Suppressor macrophage treated with lipopolysaccharide for 1 hour (primary cell): ENCODE measurements at places on chromosomes 1 and 21.

GRCh38 chr1:67889953-67890567, 56.8 kb upstream of the GNG12 start:
- DNase-seq = peak; percentile 86

DNA sequence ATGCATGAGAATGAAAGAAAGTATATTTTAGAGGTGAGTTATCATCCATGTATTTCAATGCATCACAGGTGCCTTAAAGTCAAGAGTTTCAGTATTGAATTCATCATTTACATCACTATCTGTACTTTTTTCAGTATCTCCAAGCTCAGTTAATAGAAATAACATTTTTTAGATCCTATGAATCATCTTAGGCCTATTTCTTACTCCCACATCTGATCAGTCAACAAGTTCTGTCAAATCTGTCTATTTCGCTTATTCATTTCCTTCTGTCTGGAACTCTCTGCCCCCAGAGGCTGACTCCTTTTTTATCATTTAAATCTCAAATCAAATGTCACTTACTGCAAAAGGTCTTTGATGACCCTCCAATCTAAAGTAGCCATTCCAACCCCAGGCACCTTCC, 295.2 kb downstream of the LRRC7 start:
- DNase-seq = no peak

DNA sequence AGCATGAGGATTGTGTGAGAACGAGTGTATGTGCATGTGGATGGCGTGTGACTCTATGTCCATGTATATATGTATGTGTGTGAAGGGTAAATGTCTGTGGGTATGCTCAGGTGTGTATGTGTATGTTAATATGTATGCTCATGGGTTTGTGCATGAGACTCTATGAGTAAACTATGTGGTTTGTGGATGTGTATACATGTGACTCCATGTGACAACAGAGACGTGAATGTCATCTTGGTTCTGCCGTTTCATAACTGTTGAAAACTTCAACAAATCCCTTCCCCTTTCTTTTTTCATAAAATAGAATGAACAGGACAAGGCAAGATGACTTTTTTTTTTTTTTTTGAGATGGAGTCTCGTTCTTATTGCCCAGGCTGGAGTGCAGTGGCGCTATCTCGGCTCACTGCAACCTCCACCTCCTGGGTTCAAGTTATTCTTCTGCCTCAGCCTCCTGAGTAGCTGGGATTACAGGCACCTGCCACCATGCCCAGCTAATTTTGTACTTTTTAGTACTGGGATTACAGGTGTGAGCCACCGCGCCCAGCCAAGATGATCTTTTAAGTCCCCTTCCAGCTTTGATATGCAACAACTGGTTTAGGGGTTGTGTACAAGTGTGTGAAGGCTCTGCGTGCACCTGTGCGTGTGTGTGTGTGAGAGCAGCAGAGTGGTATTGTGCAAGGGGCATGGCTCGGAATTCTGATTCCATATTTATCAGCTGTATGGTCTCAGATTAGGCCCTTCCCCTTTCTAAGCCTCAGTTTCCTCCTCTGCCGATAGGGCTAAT, 106.3 kb downstream of the EBNA1BP2 start:
- DNase-seq = peak; percentile 32

- no peak for DNase-seq
These were observed 79.4 kb downstream of the SAMSN1 start for GRCh38 chr21:14466715-14467114.

DNA sequence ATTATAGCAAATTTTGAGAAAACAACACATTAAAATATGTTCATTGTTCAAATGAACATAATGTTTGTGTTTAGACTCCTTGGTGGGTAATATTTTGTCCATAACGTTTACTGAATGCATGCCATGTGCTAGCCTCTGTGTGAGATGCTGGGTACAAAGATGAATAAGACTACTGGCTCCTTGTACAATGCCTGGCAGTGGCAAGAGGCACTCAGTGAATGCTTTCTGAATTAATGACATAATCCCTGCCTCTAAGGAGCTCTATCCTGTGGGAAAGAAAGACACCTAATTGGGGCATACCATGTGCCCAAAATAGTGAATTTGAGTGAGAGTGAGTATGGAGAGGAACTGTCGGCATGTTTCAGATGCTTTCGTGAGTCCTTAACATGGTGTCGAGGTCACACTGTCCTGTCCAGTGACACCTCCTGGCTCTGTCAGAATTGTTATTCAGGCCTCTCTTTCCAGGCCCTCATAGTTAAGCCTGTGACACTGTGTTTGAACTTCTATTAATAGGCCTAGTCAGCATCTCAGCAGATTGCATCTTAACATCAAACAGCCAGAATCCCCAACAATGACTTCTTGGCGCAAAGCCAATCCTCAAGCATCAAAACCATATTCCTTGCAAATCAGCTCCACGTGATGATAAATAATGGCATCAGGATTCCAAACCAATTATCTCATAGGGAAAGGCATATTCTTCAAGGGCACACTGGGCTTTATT, 32.8 kb upstream of the S1PR1 start:
- DNase-seq = no peak

DNA sequence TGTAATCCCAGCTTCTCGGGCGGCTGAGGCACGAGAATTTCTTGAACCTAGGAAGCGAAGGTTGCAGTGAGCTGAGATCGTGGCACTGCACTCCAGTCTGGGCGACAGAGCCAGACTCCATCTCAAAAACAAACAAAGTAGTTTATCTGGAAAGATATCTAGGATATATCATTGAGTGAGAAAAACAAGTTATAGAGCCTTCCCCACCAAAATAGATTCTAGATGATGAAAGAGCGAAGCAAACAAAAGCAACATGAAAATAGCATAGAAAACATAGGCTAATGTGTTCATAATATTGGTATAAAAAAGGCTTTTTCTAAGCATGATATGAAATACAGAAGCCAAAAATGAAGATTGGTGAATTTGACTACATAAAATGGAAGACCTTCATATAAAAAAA, 52.1 kb downstream of the ZFYVE9 start:
- DNase-seq = no peak

- DNase-seq = no peak
These were observed 433.3 kb downstream of the DISC1 start for GRCh38 chr1:232059726-232060374.

DNA sequence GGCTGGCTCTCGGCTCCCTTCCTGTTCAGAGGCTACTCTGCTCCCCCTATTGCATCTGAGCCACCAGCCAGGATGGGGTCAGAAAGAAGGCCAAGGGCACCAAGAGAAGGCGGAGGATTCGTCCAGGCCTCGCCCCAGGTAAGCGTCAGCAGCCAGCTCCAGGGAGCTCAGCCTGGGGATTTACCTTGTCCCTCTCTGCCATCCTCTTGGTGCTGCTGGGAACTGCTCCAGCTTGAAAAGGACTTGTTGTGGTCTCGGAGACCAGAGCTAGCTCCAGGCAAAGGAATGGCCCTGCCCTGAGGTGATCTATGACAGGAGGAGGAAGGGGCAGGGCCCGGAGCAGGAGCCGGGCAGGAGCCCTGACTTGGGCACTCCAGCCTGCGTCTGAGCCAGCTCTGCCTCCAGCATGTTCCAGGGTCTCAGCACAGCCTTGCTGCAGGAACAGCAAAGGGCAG, 113.7 kb upstream of the IFFO2 start:
- DNase-seq = no peak

DNA sequence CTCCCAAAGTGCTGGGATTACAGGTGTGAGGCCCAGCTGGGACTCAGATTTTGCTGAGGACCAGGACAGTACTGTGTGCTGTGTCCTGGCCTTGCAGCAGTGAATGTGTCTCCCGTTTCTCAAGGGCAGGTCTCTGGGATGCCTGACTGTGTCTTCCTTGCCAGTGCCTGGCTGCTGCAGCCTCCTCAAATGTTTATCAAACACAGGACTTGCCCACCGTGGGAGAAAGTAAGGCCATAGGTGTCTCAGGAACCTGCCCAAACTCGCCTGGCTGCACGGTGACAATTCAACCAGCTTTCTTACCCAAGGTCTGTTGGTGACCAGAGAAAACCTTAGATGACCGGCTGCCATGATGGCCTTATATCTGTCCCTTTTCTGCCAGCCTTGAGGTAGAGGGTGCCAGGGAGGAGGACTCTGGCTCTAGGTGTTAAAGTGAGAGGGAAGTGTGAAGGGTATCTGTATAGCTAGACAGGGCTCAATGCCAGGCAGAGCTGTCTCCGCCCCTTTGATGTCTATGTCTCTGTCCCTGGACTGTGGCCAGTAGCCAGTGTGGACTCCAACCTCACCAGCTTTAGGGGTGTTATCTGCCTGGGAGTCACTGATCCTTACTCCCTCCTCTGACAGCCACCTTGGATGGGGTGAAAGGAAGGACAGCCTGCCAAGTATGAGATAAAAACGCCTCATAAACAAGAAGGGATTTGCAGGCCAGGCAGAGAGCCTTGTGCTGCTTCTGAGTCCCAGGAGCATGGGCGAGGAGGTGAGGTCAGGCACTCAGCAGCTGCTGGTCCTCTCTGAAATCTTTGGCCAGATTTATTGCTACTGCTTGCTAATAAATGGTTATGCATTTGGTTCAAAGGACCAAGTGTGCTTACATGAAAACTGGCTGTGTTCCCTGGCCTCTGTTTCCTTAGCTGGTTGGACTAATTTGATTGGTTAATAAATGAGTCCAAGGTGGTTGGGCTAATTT, 22.3 kb downstream of the IL6R start:
- DNase-seq = no peak

- no peak for DNase-seq
These were observed 17.7 kb downstream of the NGF start for GRCh38 chr1:115320377-115320776.

DNA sequence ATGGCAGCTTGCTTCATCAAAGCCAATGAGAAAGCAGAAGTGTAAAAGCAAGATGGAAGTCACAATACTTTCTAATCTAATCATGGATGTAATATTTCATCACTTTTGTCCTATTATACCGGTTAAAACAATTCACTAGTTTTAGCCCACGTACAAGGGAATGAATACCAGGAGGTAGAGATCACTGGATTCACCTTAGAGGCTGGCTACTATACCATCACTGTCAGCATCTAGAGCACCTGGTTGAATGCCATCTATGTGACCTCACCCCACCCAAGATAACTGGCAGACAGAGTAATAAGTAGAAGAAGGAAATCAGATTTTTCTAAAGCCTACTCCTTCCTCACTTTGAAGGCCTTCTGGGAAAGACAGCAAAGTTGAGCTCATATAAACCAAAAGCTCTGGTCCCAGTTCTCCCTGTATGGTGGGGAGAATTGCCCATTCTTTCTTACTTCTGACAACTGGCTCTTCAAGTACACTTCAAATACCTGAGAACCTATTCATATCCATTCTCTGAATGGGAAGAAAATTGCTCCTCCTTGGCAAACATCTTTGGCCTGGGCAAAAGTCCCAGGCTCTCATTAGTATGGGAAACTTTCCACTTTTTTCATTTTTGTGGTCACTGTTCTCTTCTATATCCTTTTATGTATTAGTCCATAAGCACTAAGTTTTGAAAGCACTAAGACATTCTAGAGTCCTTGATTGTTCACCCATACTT, 24.8 kb downstream of the HSD3B1 start:
- no peak for DNase-seq

GRCh38 chr1:221669441-221669840, 72.4 kb downstream of the DUSP10 start:
- no peak for DNase-seq

DNA sequence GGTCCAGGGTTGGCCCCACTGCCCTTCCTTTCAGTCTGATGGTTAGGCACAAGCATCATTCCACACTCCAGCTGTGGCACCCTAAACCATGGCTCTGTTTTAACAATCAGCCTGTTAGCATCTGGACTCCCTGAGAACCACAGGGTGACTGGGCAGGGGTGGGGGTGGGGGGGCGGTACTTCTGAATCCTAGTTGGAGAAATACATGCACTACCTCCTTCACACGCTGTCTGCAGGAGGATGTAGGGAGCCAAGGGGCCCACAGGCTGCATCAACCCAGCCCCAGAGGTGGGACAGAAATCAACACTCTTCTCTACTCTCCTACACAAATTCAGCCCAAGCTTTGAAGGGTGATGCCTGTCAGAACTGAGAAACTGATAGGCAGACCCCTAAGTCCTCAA, 23.8 kb downstream of the DDX20 start:
- no peak for DNase-seq

DNA sequence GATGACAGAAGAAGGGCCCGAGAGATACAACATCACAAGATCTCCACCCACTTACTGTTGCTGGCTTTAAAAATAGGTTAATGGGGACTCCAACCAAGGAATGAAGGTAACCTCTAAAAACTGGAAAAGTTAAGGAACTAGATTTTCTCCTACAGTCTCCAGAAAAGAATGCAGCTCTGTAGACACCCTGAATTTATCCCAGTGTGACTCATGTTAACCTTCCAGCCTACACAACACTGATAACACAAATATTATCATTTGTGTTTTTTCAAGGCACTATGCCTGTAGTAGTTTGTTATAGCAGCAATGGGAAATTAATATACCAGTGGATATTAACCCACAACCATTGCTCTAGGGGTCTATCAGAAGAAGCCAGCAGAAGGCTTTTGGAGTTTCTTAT, 730.7 kb upstream of the ZP4 start:
- DNase-seq = no peak

- peak; percentile 63 for DNase-seq
These were observed 977 bp downstream of the TRAF3IP3 start for GRCh38 chr1:209756615-209757445.

GRCh38 chr1:179767996-179768395, 24.9 kb downstream of the FAM163A start:
- DNase-seq = no peak

DNA sequence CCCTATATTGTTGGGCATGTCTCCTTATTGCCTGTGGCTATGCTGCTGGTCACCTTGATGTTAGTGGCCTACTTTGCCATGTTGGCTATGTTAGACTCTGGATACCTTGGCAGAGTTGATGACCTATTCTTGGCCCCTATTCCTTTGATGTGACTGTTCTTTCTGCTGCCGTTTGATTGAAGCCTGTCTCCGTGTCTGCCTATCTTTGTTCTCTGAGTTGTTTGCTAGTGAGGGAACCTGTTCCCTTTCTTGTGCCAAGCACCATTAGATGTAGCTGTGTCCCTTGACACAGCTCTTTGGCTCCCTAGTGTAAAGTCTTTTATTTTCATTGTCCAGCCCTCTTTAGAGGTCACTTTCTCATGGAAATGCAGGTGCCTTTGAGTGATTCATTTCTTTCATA, 28.7 kb upstream of the PAPPA2 start:
- DNase-seq = no peak

DNA sequence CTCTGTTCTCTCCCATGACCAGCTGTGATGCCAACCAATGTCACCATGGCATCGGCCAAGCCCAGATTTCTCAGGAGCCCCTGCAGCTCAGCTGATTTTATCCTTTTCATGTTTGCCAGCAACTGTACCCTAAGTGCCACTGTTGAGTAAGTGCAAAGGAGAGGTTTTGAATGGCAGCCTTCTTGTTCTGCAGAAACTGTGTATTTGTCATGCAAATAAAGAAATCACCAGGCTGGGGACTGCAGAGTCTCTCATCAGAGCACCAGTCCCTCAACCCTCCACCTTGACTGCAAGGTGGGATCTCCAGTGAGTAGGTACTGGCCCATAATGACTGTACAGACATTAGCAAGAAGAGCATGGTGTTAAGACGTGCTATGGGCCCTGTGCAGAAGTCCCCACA, 26.6 kb downstream of the C8B start:
- no peak for DNase-seq

DNA sequence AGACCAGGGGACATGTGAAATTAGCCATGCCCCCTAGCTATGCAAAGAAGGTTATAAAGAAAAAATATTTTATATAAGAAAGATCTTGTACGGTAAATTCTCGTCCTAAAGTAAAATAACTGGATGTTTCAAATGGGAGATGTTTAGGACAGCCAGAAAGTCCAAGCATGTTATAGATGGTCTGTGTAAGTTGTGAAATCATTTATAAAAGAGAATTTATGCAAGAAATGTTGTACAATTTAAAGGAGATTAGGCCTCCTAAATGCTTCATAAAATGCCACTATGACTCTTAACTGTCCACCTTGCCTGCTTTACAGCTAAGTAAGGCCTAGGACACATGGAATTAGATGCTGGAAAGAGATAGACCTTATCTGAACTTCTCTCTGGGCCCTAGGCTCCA, 118.1 kb upstream of the POGK start:
- DNase-seq = no peak
